ENCODE measurements at places on chromosomes 3 and 15.

DNA sequence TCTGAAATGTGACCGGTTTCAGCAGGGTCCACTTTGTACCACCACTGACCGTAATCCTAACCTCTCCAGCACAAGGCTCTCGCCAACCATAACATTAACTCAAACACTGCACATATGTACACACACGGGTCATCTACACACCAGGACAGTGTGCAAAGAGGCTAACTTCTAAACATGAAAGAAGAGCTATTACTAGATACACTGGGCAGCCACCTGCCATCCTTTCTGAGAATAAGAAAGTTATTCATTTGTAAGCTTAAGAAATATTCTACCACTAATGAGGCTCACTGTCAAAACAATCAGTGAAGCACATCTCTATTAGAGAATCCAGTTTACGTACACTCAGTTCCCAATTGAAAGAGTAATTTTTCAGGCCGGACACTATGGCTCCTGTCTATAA, 59.1 kb upstream of the PARL start:
- H3K27ac ChIP-seq: no peak overlapping the region
- DNase-seq: no peak
- peaks cover 25% of the 10 kb centered on the region for H3K36me3 ChIP-seq
- H3K27me3 ChIP-seq: no peaks in the 10 kb centered on the region
- H3K4me1 ChIP-seq: no peaks in the 10 kb centered on the region

DNA sequence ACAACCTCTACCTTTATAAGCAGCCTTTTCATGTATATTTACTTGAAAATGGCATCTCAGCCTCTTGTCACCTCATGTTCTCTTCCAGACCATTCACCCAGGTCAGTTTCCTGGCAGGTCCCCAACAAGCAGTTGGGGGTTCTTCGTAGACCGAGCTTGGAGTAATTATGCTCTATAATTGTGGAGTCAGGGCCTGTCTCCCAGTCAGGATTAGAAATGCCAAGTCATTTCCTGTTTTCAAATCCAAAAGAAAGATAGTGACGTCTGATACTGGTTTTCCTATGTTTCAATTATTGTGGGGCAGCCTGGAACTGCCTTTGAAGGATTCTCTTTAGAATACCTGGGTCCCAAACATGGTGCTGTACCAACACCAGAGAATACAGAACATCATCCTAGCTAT, 430.6 kb downstream of the MECOM start:
- no peaks in the 10 kb centered on the region for H3K36me3 ChIP-seq
- no peak overlapping the region for H3K4me3 ChIP-seq
- H3K27me3 ChIP-seq: no peaks in the 10 kb centered on the region
- H3K4me1 ChIP-seq: peaks cover 4% of the 10 kb centered on the region

DNA sequence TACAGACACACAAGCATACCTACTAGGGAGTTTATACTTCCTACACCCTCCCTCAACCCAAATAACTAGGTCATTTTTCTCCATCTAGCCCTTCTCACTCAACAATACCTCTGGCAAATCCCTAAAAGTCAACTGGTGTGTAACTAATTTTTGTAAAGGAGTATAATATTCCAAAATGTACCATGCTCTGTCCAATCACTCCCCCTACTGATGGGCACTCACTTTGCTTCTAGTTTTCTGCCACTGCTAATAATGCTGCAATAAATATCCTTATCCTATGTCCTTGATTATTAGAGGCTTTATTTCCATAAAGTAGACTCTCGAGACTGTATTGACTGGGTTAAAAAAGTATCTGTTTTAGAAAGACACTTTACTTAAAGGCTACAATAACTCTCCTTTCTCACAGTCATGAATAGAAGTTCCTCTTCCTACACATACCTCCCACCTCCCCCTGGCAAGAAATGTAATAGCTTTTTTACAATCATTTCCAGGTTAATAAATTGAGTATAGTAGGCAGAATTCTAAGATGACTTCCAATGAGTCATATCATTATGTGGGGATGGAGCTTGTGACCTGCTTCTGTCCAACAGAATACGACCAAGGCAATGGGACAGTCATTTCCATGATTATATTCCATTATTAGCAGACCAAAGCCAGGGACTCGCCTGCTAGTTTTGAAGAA, 30.0 kb downstream of the SHQ1 start:
- H3K27ac ChIP-seq: no peak overlapping the region
- H3K36me3 ChIP-seq: peaks cover 8% of the 10 kb centered on the region

GRCh38 chr3:58214484-58215316, 3.9 kb upstream of the DNASE1L3 start:
- peak overlapping the region; percentile 64 for H3K27ac ChIP-seq
- H3K36me3 ChIP-seq: no peaks in the 10 kb centered on the region
- peaks cover 29% of the 10 kb centered on the region for H3K4me1 ChIP-seq
- H3K4me3 ChIP-seq: no peak overlapping the region
- peak; percentile 83 for DNase-seq

All from RWPE2 (cell line).